Dermis blood vessel endothelial cell (primary cell): ENCODE measurements at places on chromosomes 1 and 21.

DNA sequence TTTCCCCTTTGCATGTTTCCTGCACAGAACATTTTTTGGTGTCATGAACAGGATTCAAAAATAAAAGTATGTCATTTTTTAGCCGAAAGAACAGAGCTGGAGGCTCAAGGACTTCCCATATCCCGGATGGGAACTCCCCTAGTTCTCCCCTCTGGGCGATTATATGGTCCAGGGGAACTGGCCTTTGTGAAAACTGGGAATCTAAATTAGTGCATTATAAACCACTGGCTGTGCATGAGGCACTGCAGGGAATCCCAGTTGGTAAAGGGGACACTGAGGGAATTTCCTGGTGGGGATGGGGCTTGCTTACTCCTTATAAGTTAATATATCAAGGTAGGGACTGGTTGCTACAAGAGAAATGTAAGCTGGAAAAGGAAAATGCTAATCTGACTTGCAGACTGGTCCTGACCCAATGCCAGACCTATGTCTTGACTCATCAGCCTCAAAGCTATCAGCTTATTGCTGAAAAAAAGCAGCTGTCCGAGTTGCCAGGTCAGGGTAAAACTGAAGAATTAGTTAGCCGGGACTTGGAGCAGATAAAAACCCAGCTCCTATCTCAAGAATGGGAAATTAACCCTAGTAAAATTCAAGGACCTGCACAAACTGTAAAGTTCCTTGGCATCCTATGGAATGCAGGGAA lies 122.6 kb downstream of the FCRL5 start:
- no peak for DNase-seq

DNA sequence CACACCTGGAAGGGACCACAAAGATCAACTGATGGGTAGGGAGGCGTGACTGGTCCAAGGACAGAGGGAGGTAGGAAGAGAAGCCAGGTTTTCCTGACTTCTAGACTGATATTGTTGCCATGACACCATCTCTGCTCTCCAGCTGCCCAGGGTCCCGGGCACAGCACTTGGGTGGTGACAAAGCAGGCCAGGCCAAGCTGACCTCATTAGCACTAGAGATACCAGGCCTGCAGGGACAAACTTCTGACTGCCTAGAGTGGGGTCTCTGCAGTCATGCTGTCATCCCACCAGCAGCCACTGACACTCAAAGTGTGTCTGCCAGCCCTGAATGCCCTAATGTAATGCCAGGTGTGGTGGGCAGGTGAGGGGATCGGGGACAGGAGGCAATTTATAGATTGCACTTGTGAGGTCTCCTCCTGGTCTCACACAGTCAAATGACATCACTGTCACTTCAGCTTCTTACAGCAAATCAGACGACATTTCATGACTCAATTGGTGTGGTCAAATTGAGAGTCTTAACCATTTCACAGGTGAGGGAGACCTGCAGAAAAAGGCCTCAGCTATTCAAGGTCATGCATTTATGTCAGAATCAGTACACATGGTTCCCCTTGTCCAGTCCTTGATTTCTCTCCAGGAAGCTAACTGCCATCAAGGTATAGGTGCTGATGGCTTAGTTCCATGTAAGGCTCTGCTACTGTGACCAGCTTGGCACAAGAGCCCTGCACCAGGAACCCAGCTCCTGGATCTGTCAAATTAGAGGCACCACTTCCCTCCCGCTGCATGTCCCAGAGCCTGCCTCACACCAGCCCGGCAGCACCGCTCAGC lies 2.7 kb downstream of the SLC9A1 start:
- DNase-seq = no peak

DNA sequence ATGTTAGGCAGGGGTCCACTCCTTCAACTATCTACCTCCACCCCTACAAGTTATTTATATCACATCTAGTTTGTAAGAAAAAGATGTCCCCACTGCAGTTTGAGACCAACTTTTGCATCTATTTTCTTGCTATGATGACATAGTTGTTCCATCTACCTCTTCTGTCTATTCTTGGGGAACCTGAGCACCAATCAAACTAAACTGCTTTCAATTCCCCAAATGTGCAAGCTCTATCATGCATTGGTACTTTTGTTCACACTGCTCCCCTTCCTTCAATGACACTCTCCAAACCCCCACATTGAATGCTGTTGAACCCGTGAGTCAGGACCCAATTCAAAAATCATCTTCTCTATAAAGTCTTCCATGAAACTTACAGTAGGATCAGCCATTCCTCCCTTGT lies 16.0 kb upstream of the FRRS1 start:
- no peak for DNase-seq

DNA sequence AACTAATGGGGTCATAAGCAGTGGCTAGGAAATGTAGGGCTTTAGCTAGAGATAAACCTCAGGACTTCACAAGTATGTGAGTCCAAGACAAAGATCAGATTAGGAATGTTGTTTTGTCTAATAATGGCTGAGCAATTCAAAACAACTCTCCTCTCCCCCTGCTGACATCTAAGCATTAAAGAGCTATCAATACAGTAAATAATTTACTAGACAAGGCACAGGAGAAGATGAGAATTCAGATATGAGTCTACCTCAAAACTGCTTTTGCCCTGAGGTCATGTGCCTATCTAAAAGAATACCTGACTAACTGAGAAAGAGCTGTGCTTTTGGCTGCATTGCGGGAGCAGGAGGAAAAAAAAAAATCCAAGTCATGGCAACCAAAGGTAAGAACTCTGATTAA lies 86.8 kb downstream of the SPATA17 start:
- no peak for DNase-seq

DNA sequence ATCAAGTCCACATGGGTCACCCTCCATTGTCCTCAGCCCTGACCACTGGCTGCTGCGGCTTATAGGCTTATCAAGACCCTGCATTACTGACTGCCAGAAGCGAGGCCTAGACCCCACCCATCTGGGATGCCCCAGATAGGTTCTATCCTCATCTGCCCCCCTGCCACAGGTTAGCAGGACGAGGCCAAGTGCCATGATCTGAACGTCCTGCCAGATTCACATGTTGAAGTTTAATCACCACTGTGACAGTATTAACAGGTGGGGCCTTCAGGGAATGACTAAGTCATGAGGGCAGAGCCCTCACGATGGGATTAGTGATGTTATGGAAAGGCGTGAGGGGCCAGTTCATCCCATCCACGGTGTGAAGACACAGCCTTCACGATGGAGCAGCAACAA lies 6.2 kb upstream of the CPLANE2 start:
- DNase-seq = no peak

GRCh38 chr1:83705091-83705490 lies 293.8 kb downstream of the TTLL7 start:
- no peak for DNase-seq

- no peak for DNase-seq
These were observed 28.4 kb upstream of the ETV3 start for GRCh38 chr1:157166590-157166989.

DNA sequence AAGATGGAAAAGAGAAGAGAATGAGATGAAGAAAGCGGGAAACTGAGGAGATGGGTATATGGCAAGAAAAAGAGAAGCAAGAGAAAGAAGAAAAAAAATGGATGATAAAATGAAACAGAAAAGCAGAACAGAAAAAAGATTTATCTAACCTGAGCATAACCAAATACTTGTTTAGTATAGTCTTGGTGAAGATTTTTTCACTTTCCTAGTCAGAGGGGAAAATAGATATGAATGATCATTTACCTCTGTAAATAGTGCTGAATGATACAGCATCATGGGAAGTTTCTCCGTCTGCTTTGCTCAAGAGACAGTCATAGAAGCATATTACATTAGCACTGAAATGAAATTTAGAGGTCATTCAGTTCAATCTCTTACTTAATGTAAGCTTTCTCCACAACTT lies 36.1 kb upstream of the PLPPR4 start:
- no peak for DNase-seq

GRCh38 chr1:3012456-3013291 lies 8.6 kb upstream of the ACTRT2 start:
- peak; percentile 9 for DNase-seq

GRCh38 chr1:158149175-158149574 lies 31.5 kb upstream of the CD1D start:
- DNase-seq = no peak

DNA sequence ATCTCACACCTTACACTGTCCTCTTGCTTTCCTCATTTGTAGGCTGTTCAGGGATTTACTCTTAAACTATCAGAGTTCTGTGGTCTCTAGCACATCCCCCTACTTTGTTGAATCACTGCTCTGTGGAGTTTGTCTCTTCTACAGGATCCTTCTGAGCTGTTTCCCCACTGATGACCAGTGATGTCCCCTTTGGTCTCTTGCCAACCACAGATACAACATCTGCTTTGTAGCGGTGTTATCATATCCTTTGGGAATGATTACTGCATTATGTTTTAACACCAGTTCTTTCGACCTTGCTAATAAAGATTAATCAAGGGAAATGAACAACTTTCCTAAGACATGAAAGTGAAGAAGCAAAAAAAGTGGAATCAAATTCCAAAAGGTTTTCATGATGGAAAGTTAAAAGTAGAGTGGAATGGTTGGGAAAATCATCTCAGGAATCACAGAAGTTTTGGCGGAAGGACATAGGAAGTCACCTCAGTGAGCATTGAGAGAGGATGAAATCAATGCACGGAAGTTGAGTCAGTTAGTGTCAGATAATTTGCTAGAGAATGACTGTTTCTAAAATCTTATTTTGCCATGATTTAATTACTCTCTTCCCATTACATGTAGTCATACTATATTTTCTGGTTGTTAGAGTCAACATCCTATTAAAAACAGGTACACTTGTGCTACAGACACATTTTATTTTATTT lies 11.2 kb downstream of the OR10K2 start:
- no peak for DNase-seq

GRCh38 chr21:33834801-33835500 lies 80.7 kb downstream of the ATP5PO start:
- DNase-seq = no peak

DNA sequence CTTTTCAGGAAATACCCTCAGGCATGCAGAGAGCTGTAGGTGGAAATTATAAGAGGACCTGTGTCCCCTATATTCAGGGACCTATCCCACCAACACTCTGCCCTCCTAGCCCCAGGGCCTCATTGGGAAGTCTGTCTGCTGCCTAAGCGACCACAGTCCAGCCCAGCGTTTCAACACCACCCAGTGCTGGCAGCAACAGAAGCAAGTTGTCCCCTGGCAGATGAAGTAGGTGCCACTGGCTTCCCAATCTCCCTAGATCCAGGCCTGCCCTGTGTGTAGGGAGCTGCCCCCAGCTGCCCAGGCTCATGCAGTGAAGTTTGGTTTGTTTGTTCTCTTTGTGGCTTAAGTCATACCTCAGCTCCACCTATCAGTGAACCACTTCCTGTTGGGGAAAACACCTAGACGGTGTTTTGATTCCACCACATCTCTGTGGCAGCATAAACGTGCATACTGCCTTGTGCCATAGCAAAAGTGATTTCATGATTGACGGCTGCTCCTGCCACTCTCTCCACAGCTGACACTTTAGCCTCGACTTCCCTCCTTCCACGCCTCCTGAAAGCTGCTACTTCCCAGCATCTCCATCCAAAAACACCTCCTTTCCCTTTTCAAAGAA lies 8.1 kb upstream of the LEFTY1 start:
- peak; percentile 30 for DNase-seq

GRCh38 chr1:117146072-117146471 lies 24.5 kb upstream of the TRIM45 start:
- DNase-seq = no peak

- DNase-seq = peak; percentile 9
These were observed 8.1 kb upstream of the PRDM16 start for GRCh38 chr1:3060601-3061551.

DNA sequence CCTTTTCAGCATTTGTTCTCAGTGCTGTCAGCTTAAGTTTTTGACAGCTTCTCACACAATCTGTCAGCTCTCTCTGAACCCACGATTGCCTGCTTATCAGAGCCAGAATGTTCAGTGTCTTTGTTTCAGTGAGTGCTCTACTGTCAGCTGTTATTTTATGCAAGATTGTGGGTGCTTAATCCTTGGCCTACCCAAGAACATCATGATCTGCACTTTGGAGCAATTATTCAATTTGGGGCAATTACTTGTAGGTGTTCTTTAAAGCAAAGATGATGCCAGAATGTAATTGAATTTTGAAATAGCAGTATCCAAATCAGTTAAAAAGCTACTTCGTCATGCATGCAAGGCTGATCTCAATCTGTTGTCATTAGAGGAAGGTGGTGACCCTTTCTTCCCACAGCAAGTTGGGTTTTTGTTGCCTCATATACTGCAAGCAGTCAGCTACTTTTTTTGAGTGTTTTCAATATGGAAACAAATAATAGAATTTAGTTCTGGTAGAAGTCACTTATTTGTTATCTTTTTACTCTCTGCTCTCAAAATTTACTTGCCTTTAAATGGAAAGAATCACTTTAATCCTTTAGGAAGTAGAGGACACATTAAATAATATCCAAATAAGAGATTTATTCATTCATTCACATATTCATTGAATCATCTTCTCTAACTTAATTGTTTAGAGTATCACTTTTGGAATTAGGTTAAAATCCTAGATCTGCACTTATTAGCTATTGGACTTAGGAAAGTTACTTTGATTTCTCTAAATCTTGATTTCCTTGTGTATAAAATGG lies 253.5 kb upstream of the CACYBP start:
- no peak for DNase-seq
